ENCODE measurements at places on chromosomes 2 and 18. TPM values are rescaled to one million over a fixed set of nuclear protein-coding genes. Genes with fewer than 3 reads are reported as not detected.

UGT1A1 gene
- total RNA-seq = not detected

ANKRD30BL gene
- total RNA-seq = not detected

GPBAR1 gene
- not detected for total RNA-seq

MCM6 gene
- total RNA-seq = 9.8 TPM

USP40 gene
- 27.0 TPM for total RNA-seq

GNAL gene
- total RNA-seq = 0.69 TPM

FEV gene
- not detected for total RNA-seq

DCC gene
- total RNA-seq = 0.52 TPM

SERPINB11 gene
- total RNA-seq = not detected
